ENCODE measurements at places on chromosomes 3 and 15.

DNA sequence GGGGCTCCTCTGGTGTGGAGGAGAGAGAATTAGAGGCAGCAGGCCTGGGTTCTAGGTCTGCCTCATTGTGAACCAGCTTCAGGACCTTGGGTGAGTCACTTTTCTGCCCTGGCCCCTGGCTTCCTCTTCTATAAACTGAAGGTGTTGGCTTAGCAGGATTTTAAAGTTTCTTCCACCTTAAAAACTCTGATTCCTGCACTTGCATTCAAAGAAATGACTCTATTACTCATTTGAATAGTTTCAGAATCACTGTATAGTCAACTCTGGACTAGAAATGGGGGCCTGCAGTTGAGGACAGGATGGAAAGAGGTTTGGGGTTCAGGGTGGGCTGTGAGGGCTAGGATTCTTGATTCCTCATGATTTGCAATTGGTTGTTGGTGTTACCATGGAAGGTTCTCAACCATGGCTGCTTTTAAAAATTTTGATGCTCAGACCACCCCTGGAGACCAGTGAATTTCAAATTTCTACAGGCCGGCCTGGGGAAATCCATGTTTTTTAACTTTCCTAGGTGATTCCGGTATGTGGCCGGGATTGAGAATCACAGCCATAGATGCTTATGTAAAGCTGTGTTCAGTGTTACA lies 19.9 kb downstream of the SMAD3 start:
- DNase-seq = no peak

GRCh38 chr15:88487178-88487795 lies 19.8 kb downstream of the MRPS11 start:
- no peak for DNase-seq

- DNase-seq = no peak
Measured at GRCh38 chr3:153889905-153890334, 231.3 kb upstream of the ARHGEF26 start.

GRCh38 chr15:54017959-54018358 lies 39.7 kb downstream of the UNC13C start:
- DNase-seq = no peak

DNA sequence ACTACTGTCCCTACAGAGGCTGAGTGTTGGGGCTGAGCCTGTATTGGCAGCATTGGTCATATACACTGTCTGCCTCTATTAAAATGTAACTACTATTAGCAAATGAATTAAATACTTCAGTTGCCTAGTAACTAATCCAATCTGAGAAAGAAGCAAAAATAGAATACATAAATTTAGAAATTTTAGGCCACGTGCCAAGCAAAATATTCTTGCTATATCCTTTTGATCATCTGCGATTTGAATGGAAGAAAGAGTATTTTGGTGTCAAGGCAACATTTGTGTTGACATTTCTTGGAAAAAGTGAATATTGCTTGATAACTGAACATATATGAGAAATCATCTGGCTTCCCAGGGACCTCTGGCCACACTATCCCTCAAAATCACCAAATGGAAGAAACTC lies 148.2 kb upstream of the TOPAZ1 start:
- no peak for DNase-seq

DNA sequence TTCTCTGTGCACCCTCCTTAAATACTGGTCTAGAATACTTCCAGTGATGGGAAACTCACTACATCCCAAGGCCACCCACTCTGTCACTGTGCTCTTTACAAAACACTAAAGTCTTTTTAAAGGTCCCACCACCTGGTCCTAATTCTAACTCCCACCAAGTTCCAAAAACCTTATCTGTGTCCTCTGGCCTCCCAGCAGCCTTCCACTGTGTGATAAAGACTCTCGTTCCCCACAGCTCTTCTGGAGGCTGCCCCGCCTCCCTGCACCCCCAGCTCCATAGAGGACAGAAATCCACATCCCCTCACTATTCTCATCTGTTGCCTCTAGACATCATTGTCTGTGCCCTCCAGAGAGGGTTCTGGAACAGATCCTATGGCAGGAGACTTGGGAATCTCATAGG lies 276.4 kb downstream of the FAM43A start:
- DNase-seq = no peak

Data from activated gamma-delta T cell treated with anti-CD3 and anti-CD28 coated beads, Interleukin-2, amount 50 U/mL, for 16 hours (primary cell).